MG63 (cell line): ENCODE measurements at places on chromosomes 7 and 10. TPM values are rescaled to one million over a fixed set of nuclear protein-coding genes. Genes with fewer than 3 reads are reported as not detected.

Gene TRPV5
- total RNA-seq, result not detected in 2 replicates

Gene ZKSCAN1
- total RNA-seq, result 8.6 and 14.5 TPM in 2 replicates

Gene ZNF488
- total RNA-seq, result 0.07 TPM in 1 of 2 replicates, not detected in the other

DNA sequence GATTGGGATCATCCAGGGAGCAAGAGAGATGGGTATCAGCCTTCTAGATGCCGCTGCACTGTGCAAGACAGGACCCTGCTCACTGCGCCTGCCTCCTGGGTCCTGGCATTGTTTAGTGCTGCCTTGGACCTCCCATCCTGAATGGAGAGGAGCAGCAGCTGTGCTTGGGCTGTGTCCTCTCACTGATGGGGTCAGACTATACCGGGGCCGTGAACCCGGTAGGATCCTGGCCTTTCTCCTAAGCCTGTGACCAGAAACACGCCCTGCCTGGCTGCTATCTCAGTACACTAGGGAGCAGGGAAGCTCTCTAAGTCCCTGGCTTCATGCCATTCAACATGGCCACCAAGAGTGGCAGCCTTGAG, 309.4 kb upstream of the ZNF32 start:
- no peak for DNase-seq

- DNase-seq, result no peak
These were observed 2.1 kb downstream of the COL13A1 start for GRCh38 chr10:69803809-69804208.

DNA sequence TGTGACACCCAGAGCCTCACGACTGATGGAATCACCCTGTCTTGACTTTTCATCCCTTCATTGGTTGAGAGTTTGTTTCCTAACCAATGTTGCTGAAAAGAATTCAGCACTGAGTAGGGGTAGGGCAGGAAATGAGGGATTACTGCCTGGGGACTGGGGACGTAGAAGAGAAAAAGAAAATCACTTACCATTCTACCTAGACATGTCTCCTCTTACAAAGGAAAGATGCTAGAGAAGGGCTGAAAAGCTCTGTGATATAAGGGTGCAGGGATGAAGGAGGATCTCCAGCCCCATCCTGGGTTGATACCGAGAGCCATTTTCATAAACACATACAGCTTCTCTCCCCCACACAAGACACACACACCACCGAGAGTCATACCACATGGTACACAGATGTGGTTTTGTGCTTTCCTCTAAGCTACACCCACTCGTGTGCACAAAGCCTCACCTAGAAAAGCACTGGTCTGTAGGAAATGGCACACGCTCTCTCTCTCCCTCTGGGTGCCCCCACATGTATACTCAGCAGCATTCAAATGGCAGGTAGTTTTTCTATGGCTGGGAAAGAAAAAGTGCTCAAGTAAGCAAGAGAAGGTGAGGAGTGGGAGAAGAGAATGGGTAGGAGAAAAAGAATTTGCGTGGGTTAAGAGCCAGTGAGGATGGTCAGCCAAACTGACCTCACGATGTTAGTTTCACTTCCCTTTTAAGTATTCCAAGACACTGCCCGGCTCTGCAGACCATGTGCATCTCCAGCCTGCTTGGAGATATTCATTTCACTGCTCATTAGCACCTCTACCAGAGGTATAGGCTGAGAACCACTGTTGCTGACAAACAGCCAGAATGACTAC, 85.8 kb downstream of the CALD1 start:
- no peak for DNase-seq

- no peak for DNase-seq
These were observed 236.5 kb downstream of the ARL4A start for GRCh38 chr7:12923971-12924370.

DNA sequence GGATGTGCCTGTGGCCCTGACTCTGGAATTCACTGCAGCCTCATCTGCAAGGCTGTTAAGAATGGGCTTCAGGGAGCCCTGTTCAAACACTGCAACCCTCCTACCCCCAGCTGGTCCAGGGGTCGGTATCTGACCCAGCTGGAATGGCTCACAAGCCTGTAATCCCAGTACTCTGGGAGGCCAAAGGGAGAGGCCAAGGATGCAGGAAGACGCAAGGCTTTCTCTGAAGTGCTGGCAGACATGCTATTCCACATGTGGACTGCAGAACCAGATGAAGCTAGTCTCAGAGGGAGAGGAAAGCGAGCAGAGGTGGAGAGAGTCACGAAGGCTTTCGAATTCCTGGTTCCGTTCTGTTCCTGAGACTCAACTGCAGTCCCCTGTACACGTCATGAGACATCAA, 45.0 kb downstream of the ESYT2 start:
- DNase-seq, result no peak
